ENCODE measurements at places on chromosomes 13 and 19.
A peak's percentile ranks its signal among the peaks of the same experiment; 100 is the strongest.

DNA sequence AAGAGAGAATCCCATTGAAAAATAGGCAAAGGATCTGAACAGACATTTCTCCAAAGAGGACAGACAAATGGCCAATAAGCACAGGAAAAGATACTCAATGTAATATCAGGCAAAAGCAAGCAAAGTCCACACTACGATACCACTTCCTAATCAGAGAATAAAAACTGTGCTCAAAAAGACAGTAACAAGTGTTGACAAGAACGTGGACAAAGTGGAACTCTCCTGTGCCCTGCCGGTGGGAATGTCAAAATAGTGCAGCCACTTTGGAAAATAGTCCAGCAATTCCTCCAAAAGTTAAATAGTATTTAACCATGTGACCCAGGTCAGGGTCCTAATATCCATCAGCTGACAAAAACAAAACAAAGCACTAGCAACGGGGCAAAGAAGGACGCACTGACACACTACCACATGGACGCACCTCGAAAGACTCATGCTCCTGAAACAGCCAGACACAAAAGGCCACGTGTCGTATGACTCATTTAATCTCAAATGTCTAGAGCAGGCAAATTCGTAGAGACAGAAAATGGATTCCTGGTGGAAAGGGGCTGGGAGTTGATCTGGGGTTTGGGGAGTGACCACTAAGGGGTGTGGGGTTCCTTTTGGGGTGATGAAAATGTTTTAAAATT lies 5.2 kb downstream of the MIER2 start:
- DNase-seq, result no peak

GRCh38 chr13:106140476-106140875 lies 395.0 kb downstream of the EFNB2 start:
- no peak for DNase-seq

GRCh38 chr13:52850072-52850395 lies 1.6 kb upstream of the PCDH8 start:
- no peak for DNase-seq

GRCh38 chr19:7665076-7665475 lies 3.8 kb upstream of the RETN start:
- no peak for DNase-seq

- no peak for DNase-seq
Observed at GRCh38 chr19:46963093-46963734, 56.4 kb upstream of the NPAS1 start.

DNA sequence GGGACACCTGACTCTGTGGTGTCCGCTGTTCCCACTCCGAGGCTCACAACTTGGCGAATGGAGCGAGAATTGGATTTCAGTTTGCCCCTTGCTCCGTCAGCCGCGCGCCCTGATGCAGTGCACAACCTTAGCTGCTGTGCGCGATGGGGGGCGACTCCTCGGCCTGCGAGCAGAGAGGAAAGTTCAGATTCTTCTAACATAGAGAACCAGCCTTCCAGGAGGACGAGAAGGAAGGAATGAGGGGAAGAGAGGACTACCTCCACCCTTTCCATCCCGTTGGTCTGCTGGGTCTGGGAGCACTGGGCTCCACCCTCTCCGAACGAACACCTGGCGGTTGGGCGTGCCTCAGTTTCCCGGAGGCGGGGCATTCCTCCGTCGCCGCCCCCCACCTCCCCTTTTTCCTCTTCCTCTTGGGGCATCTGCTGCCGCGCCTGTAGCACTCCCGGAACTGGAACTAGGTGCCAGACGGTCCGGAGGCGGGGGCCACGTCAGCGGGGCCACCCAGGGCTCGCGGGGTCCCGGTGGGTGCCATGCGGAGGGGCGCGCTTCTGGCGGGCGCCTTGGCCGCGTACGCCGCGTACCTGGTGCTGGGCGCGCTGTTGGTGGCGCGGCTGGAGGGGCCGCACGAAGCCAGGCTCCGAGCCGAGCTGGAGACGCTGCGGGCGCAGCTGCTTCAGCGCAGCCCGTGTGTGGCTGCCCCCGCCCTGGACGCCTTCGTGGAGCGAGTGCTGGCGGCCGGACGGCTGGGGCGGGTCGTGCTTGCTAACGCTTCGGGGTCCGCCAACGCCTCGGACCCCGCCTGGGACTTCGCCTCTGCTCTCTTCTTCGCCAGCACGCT lies at the start of gene KCNK6:
KCNK6 (plus strand) TSS at position 425 of the 838 bp plus-strand sequence; CDS start at position 531, 106 bp downstream.
- DNase-seq, result peak; percentile 75

GRCh38 chr19:1521636-1522035 lies 2.2 kb upstream of the PLK5 start:
- DNase-seq, result no peak

GRCh38 chr19:50817941-50818858 lies 5.4 kb downstream of the KLK1 start:
- DNase-seq, result no peak

- DNase-seq, result no peak
Observed at GRCh38 chr19:40147693-40148347, 43.4 kb upstream of the MAP3K10 start.
